Right kidney (tissue), 9 donors: ENCODE measurements at places on chromosomes 2 and 18.

- DNase-seq = no peak
Measured at GRCh38 chr2:215554689-215555498, 119.0 kb upstream of the FN1 start.

- peak; percentile 89 for DNase-seq
Measured at GRCh38 chr2:188292348-188293239, 920 bp downstream of the GULP1 start.

- no peak for DNase-seq
Measured at GRCh38 chr2:13818002-13818401, 814.5 kb upstream of the LRATD1 start.

DNA sequence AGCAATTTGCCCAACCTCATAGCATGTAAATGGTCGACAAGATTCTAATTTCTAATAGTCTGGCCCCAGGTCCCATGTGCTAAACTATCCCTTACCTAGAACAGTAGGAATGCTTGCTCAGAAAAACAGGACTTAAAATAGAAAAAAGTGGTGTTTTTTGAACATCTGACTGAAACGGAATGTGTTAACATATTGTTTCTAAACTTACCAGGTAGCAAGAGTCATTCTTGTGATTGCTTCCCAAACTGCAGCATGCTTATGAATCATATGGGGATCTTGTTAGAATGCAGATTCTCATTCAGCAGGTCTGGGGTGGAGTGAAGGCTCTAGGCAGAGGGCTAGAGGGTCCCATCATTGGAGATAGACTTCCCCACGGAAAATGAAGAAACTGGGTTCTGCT, 5.8 kb upstream of the SLC20A1 start:
- DNase-seq = no peak

DNA sequence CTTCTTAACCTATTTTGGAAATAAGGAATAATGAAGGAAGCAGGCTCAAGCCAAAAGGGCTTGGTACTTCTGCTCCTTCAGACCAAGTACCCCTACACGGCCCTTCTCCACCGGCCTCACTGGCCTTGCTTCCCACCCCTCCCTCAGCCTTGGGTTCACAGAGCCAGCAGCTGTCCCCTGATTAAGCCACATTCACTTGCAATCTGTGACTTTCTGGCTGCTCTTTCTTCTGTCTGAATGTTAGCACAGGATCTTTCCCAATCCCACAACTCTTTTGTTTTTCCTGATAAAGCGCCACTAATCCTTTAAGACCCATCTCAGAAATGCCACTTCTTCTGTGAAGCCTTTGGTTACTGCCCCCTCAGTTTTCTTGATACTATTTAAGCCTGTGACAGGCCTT, 52.4 kb downstream of the REEP1 start:
- no peak for DNase-seq

GRCh38 chr2:60500861-60501260, 52.6 kb downstream of the BCL11A start:
- no peak for DNase-seq

- no peak for DNase-seq
Measured at GRCh38 chr2:13413989-13414388, 697.3 kb downstream of the TRIB2 start.

GRCh38 chr2:60356346-60356745, 197.1 kb downstream of the BCL11A start:
- DNase-seq = no peak

DNA sequence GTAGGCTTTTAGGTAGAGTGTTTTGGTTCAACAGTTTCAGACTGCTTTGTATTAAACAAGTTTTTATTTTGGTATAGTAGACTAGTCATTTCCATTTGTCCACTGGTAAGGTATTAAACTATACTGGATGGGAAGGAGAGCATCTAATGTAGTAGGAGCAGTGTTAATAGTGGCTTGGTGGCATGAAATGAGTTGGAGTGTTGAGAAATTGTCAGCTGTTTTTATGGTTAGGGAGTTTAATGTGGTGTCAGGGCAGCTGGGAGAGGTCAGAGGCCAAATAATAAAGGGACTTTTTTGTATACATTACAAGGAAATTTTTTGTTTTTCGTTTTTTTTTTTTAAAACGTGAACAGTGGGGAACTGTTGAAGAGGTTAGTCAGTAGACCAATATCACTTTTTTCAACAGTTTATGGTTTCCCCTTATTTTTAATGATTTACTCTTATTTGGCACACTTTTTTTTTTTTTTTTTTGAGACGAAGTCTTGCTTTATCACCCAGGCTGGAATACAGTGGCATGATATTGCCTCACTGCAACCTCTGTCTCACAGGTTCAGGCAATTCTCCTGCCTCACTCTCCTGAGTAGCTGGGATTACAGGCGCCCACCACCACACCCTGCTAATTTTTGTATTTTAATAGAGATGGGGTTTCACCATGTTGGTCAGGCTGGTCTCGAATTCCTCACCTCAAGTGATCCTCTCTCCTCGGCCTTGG, 21.2 kb downstream of the ACTR3 start:
- no peak for DNase-seq

- peak; percentile 96 for DNase-seq
Measured at GRCh38 chr2:24083567-24084385, 858 bp downstream of the TP53I3 start.

DNA sequence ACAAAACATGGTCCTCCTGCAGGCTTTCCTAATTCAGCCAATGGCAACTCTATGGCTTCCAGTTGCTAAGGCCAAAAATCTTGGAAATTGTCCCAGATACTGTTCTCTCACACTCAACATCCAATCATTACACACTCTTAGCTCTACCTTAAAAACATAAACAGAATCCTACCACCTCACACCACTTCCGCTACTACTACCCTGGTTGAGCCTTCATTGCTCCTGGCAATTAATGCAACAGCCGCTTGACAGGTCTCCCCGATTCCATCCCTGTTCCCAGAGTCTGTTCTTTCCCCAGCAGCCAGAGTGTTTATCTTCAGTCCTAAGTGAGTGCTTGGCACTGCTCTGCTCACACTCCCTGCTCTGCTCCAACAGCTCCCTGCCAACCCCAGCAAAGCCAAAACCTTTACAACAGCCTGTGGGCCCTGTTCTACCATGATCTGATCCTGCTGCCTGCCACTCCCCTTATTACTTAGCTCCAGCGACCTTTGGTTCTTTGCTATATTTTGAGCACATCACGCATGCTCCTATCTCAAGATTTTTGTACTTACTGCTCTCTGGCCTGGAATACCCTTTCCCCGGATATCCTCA, 67.5 kb upstream of the AMMECR1L start:
- DNase-seq = no peak
